ENCODE measurements at places on chromosomes 5 and 9.

- DNase-seq = no peak
Measured at GRCh38 chr9:2159521-2160454, 144.6 kb downstream of the SMARCA2 start.

- no peak for DNase-seq
Measured at GRCh38 chr5:180988592-180988991, at the start of gene BTNL3. TSS of gene BTNL3 (plus strand) at chr5:180988846. CDS start at chr5:180989029, 183 bp downstream.

GRCh38 chr5:33470544-33470943 lies 29.8 kb downstream of the TARS1 start:
- no peak for DNase-seq

GRCh38 chr9:114487607-114488300 lies 17.5 kb downstream of the WHRN start:
- DNase-seq = no peak

DNA sequence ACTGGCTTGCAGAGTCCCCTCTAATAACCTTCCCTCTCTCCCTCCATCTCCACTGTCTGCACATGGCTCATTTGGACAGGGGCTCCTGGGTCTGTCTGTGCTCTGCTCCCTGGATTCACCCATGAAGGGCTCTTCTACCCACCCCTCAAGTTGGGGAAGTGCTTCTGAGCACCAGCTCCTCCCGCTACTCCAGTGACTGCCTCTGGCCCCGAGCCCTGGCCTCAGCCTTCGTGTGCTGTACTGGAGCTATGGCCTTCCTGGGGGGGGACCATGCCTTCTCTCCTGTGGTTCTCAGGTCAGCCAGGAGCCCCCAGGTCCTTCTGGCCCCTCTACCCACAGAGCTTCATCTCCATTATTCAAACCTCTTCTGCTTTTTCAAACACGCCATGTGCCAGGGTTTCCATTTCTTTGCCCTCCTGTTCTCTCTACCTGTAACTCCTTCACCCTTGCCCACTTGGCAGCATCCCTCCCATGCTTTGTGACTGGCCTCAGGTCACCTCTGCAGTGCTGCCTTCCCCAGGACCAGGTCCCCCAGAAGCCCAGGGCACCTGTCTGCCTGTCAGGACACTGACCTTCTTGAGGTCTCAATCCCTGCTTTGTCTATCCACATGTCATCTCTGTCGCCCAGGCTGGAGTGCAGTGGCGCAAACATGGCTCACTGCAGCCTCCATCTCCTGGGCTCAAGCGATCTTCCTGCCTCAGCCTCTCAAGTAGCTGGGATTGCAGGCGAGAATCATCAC lies 9.5 kb downstream of the SH3PXD2B start:
- DNase-seq = no peak

GRCh38 chr9:105064248-105065097 lies 136.5 kb upstream of the ABCA1 start:
- DNase-seq = peak; percentile 10

DNA sequence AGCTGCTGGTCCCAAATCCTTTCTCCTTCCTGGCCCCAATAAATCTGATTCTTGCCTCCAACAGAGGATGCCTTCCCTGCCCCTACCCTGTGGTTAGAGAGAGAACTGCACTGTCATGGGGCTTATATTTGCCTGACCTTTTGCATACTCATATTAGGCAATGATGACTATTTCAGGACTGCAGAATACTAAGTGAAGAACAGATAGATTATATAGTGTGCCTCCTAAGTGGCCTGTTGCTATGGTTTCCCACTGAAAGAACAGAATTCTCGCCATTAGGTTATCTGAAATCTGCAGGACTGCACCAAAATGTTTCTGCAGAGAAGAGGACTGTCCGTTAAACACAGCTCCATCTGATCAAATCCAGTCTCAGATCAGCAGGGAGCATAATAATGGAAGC lies 87.3 kb upstream of the CCNG1 start:
- DNase-seq = no peak

- no peak for DNase-seq
Measured at GRCh38 chr9:89814340-89815040, 209.7 kb downstream of the GADD45G start.

DNA sequence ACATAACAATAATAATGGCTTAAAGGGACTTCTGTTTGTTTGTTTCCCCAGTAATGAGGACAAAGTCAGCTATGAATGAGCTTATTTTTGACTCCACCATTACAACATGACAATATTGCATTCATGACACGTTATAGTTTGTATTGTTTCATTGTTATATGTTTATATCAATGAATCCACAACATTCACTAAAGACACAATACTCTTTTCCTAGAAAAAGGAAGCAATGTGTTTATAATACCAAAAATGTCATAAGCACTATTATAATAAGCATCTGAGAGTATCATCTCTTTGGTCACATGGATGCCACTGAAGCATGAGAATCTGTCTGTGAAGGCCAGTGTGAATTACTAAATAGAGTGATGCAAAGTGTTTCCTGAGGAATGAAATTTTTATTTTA lies 1026.9 kb upstream of the C9orf72 start:
- DNase-seq = no peak

- no peak for DNase-seq
Measured at GRCh38 chr9:75490326-75490725, 400.1 kb upstream of the PCSK5 start.

DNA sequence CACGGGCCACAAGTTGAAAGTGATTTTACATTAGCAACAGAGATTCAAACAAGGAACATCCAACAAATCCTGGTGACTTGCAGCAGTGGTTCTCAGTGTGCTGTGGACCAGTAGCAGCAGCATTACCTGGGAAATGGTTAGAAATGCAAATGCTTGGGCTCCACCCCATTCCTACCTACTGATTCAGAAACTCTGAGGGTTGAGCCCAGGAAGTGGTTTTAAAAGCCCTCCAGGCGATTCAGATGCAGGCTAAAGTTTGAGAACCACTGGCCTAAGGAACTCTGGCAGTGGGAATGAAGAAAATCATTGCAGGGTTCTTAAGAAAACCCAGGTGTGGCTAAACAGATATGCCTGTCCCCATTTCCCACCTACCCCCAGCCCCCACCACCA lies 398.8 kb downstream of the ENC1 start:
- DNase-seq = no peak

- DNase-seq = no peak
Measured at GRCh38 chr9:36142510-36143244, 6.1 kb downstream of the GLIPR2 start.

- no peak for DNase-seq
Measured at GRCh38 chr9:126109575-126109974, 217.1 kb upstream of the MVB12B start.

- DNase-seq = no peak
Measured at GRCh38 chr9:133167096-133167730, 3.5 kb upstream of the GBGT1 start.

DNA sequence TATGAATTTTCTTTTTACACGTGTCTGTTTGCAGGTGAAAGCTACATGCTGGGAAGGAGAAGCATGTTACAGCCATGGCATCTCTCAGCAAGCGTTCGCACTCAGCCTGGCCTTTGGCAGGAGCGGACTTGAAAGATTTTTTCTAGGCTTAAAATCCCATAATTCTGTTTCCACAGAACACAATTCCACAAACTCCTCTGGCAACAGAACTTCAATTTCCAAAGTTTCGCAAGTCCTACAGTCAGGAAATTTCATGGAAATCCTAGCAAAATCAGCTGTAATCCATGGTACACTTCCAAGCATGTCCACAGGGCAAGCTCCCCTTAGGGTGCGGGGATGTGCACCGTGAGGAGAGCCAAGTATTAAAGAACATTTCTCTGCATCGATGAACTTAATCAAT lies 35.9 kb downstream of the SUB1 start:
- DNase-seq = no peak

DNA sequence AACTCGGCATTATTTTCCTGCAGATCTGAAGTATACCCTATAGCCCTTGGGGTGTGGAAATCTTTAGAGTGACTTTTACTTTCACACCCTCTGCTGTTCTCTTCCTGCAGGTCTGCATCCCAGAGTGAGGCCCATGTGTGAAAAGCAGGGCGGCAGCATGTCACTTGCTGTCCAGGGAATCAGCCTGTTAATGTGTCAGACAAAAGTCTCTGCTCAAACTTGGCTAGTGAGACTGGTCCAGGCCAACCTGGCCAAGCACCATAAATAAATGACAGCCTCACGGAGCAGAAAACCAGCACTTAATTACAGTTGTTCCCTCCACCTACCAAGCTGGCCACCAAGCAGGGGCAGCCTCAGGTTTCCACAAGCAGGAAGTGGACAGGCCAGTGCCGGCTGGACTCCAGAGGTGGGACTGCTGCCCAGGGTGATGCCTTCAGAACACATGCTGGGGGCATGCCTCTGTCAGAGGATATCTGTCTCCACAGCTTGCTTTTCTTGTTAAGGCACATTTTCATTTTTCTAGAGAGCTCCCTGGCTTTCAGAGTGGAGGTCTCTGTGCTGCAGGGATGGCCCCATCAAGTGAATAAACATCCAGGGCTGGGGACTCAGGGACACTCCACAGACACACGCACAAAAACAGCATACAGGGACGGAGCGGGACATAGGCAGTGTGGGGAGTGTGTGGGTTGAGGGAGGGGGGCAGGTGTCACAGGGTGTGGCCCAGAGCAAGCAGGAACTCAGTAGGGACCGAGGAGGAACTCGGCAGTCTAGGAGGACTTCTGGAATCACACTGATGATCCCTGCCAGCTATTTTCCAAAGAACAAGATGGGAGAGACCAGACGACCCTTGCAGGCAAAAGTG lies 243.8 kb upstream of the IRX1 start:
- no peak for DNase-seq

- no peak for DNase-seq
Measured at GRCh38 chr9:129336601-129337331, 158.7 kb upstream of the IER5L start.

DNA sequence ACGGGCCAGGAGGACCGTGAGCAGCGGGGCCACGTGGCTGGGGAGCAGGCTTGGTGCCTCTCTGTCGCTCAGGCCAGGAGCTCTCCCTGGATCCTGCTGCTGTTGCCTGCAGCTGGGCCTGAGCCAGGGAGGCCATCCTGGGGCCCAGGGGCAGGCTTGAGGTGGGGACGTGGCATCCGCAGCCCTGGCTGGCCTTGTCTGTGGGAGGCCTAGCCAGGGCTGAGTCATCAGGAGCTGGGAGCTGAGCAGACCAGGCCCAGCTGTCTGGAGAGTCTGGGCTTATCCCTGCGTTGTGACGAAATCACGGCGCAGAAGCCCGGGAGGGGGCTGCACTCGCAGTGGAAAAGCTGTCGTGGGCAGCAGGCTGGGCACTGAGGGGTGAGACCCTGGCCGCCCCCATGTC lies 138.8 kb upstream of the COL5A1 start:
- DNase-seq = no peak

DNA sequence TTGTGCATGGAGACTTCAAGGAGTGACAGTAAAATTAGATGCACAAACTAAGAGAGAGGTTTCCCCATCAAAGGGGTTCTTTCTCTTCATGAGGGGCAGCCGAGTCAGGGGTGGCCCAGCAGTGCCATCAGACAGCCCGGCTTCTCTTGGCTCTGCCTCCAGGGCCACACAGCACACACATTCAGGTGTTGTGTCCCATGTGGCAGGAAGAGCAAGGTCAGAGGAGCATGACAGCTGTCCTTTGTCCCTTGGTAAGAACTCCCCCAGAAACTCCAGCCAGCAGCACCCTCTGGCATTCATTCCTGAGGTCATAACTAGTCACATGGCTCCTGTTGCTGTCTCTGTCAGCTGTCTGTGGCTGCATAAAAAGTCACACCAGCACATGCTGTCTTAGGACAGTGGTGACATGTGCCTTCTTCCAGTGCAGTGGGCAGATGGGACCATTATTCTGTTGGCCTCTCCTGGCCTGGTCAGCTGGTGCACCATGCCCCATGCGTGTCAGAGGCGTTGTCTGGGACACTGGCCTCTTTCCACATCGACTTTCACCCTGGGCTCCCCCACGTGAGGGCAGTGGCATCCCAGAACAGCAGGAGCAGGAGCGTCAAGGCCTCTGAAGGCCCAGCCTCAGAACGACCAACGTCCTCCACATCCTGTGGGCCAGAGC lies 78.4 kb upstream of the OTULINL start:
- no peak for DNase-seq

DNA sequence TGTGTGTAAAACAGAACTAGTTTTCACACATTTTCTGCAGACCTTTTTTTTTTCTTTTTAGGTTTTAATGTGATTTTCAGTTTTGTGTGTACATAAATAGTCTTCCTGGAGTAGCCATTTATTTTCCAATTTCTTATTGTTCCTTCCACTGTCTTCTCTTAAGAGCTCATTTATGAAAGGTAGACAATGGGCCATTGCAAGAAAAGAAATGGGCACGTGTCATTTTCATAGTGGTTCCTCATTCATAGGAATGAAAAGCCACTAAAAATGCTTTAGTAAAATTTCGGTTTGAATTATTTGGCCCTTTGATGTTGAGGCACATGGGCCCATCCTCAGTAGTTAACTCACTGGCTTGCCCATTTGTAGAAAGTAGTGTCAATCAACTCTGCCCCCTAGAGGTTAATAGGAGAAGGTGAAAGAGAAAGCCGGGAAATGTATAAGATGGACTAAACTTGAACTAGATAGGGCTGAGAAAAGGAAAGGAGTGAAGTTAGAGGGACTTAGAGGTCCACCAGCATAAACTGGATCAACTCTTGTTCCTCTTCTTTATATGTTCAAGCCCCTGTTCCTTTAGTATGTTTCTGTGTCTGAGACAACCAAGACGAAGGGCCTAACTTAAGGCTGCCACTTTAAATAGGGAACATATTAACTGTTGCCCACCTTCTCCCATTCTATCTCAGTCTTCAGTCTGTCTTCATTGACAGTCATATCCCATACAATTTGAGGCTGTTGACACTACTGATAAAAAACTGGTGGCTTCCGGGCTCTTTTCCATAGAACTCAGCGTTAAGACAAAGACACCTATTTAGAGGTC lies 72.6 kb downstream of the SMARCA2 start:
- no peak for DNase-seq

DNA sequence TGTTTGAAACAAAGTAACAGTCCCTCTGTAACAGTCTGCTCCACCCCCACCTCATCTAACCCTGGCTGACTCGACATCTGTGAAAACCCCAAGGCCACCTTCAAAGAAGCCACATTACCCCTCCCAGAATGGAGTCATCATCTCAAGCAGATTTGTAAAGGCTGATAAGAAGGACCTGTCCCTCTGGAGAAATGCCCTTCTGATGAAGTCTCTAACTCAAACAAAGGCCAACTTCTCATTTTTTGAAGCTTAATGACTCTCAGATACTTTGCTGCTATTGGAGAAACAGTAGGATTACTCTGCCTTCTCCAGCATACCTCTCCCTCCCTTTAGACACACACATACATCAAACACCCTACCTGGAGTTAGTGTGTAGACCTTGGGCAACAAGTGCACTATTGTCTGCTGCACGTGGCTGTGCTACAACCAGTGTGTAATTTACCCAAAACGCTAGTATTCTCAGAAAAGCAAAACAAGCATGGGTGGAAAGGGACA lies 5.3 kb upstream of the SUSD1 start:
- DNase-seq = no peak

DNA sequence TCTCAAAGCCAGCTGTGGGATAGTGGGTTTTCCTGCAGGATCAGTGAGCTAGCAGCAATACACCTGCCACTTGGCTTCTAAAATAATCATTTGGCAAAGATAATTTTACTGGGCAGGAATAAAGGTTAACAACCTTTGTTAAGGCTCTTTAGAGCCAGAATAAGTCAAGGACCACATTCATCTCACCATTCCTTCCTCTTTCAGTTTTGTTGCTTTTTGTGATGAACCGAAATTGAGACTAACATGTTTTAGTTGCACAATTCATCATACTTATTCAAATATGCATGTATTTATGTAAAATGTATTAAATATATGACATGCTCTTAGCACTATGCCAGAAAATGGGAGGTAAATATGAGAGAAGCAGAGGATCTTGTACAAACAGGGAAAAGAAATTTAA lies 824.4 kb upstream of the TYRP1 start:
- DNase-seq = no peak

All from esophagus squamous epithelium (tissue), 5 donors.